ENCODE measurements at places on chromosomes 1 and 21.
A peak's percentile ranks its signal among the peaks of the same experiment; 100 is the strongest.

DNA sequence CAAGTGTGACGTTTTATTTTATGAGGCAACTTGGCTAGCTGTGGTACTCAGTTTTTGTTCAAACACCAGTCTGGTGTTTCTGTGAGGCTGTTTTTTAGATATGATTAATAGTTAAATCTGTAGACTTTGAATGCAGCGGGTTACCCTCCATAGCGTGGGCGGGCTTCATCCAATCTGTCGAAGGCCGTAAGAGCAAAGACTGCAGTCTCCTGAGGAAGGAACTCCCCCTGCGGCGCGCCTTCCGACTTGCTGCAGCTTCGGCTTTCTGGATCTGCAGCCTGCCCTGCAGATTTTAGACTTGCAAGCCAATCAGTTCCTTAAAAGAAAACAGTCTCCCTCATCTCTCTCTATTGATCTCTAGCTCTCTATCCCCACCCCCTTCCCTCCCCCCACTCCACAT, 4.2 kb upstream of the ZNF496 start:
- DNase-seq, result no peak

- peak; percentile 82 for DNase-seq
These were observed 116.2 kb upstream of the ATP1A1 start for GRCh38 chr1:116256875-116257274.

- DNase-seq, result no peak
These were observed 36.9 kb downstream of the C2CD2 start for GRCh38 chr21:41916888-41917433.

- DNase-seq, result no peak
These were observed 941 bp downstream of the RABGGTB start for GRCh38 chr1:75786901-75787493.

- DNase-seq, result no peak
These were observed 28.8 kb upstream of the SYDE2 start for GRCh38 chr1:85229574-85230097.

DNA sequence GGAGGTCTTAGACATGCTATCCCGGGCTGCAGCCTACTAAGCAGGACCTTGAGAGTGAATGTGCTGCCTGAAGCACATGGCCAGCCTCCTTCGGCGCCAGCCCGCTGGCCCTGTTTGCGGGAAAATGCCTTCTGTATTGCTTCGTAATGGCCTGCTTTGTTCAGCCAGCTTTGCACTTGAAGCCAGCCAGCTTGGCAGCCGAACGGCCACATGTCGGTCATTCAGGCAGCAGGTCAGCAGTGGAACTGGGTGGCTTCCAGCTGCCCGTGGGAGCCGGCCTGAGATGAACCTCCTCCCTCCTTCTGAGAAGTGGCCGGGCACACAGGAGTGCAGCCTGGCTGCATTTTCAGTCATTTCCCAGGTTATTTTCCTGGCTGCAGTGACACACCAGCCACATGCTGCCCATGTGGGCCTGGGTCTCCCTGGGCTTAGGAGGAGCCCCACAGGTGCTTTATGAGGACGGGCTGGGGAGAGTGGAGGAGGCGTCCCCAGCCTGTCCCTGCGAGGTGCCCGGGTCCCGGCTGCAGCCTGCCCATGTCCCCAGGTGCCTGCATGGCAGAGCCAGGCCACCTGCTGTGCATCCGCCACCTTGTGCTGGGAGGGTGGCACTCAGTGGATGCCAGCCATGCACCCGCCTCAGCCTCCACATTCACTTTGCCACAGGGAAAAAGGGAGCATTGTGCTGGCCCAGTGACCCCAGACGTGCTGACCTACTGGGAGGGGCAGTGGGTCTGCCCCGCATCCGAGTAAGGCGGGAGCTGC, 103.5 kb downstream of the SIK1 start:
- no peak for DNase-seq

- no peak for DNase-seq
These were observed 19.8 kb downstream of the FAF1 start for GRCh38 chr1:50940291-50940690.

GRCh38 chr1:42260376-42261070, 74.5 kb downstream of the FOXJ3 start:
- DNase-seq, result no peak

GRCh38 chr1:39370602-39371001, 120.8 kb upstream of the BMP8A start:
- DNase-seq, result no peak

DNA sequence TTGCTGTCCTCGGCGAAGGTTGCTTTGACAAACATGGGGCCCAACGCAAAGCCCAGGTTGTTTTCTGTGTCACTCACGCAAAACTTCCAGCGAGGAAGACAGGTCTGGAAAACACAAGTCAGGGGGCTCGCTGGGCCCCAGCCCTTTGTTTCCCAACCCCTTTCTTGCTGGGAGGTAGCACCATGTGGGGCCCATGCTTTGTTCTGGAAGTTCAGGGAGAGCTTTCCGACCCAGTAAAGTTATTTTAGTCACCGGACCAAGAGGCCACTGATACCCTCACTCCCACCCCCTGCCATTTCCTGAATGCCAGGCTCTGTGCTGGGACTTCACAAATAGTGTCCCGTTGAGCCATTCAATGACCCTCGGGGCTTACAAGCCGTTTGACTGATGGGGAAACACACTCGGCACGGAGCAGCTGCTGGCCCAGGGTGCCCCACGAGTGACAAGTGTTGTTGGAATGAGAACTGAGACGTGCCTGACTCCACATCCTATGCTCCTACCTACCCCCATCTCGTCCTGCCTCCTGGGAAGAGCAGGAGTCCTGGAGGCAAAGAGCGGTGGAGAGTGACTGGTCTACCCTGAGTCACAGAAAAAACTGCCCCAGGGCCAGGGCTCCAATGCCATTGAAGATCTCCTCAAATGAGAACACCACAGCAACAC, 52.0 kb downstream of the ECE1 start:
- DNase-seq, result no peak
